ACHN (cell line): ENCODE measurements at places on chromosomes 16 and 17.

DNA sequence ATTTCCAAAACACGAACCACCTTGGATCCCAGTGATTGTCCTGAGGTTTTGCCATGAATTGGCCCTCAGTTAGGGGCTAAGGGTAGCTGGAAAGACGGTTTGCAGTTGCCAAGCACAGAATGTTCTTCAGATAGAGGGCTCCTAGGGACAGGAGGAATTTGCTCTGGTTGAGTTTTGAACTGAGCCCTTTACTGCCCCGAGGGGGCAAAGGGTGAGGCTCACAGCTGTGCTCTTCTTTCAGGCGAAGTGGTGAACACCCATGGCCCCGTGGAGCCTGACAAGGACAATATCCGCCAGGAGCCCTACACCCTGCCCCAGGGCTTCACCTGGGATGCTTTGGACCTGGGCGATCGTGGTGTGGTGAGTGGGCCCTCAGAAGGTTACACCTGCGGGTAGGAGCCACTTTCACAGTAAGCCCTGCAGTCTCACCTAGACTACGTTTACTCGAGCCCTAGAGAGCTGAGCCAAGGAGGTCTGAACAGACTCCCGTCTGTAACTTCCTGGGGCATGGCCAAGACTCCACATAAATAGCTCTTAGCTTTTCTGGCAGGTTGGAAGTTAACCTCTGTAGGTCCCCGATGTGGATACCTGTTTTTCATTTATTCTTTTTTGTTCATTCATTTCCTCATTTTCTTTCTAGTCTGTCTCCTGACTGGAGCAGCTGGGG is 32.5 kb downstream of the NMT1 start:
- DNase-seq = no peak

DNA sequence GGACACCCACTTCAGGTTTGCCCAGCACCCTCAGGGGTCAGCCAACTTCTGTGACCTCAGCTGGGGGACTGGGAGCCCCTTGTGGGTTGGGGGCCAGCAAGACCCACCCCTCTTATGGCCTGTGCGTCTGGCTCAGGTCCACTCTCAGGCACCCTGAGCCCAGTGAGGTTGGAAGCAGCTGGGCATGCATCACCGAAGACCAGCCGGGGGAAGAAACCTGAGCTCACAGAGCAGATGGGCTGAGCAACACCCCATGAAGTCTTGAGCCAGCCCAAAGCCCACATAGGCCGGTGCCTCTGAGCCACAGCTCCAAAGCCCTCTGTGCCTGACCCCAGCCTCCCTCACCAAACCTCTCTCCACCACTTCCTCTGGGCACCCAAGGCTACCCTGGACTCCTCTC is 166.7 kb downstream of the RBFOX3 start:
- no peak for DNase-seq

DNA sequence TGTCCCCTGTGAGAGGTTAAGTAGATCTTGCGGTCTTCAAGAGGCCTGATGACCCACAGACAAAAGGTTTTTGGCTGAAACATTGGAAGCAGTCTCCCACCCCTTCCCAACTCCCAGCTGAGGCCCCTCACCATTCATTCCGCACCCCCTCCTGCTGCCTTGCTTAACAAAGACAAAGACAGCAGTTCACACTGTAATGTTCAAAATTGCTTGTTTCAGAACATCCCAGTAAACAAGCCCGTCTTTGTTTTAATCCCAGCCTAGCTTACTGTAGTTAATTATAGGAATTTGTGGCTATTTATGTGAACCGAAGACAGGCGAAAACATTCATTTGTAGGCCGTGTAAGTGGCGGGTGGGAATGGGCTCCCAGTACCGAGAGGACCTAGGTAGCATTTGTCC is 55.7 kb downstream of the IRX5 start:
- no peak for DNase-seq

- DNase-seq = no peak
Observed at GRCh38 chr16:89200124-89200849, at the start of gene SLC22A31. Gene SLC22A31 (minus strand): TSS chr16:89200537. CDS start chr16:89200501, 36 bp downstream.

DNA sequence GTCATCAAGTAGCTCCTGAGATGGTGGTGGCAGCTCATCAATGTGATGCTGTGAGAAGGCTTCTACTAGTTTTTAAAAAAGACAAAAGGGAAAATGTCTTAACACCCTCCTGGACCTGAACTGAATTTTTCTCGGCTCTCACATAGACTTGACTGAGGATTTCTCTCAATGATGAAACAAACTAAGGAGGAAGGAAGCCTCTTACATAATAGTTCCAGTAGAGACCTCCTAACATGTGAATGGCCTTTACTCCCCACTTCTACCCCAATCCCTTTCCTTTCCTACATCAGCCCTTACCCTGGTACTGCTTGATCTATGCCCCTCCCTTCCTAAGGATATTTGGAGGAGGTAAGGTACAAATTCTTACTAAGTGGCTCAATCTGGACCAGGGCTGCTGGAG is 54.8 kb upstream of the MTMR4 start:
- no peak for DNase-seq

DNA sequence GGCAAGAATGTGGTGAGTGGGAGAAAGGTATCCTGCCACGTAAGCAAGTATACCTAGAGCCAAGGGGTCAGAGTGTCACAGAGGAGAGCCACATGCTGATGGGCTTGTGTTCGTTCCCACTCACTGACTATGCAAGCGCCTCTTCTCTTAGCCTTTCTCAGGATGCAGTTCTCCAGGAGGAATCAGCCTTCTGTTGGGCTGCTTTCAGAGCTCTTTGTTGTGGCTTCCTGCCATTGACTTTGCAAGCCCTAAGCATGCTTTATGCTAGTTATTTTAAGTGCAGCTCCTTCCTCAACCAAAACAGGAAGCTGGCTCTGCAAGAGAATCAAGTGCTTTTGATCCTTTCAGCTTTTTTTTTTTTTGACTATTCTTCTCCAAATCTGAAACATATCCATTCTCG is 66.6 kb downstream of the SIAH1 start:
- DNase-seq = no peak

DNA sequence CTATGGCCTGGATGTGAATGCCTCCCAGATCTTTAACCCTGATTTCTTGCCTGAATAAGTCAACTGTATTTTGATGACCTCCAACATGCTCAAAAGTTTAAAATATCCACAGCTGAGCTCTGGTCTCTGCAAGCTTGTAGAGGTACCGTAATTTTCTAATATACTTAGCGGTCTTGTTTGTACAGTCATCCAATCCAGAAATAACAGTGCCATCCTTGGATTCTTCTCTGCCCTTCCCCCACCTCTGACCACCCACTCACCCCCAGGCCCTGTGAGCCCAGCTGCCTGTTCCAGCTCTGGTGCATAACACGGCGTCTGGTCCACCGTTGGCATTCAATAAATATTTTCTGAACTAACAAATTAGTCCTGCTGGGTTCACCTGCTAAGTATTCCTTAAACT is 113.1 kb downstream of the SDK2 start:
- no peak for DNase-seq

DNA sequence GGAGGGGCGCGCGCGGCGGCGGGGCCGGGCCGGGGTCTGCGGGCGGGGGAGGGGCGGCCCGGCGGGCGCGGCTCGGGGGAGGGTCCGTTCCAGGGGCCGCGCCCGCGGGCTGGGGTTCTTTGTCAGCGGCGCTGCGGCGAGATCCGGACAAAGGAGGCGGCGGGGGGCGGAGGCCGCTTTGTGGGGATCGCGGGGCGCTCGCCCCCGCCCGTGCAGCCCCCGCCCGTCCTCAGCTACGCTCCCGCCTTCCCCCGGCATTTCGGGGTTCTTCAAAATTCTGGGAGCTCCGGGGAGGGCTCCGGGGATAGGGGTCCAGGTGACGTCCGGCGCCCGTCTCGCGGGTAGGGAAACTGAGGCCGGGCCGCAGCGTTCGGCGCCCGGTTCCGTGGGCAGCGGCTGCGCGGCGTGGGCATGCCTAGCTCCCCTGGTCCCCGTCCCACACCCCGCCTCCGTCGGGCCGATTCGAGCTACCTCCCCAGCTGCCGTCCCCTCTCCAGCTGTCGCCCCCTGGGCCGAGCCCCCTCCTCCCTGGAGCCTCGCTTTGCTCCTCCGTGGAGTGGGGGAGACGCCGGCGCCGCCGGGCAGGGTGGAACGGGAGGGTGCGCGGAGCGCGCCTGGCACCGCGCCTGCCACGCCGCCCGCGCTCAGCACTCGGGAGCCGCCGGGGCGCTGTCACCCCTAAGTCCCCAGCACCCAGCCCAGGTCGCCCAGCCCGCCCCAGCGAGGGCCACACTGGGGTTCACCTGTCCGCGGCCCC is 546 bp downstream of the SNN start:
- no peak for DNase-seq

DNA sequence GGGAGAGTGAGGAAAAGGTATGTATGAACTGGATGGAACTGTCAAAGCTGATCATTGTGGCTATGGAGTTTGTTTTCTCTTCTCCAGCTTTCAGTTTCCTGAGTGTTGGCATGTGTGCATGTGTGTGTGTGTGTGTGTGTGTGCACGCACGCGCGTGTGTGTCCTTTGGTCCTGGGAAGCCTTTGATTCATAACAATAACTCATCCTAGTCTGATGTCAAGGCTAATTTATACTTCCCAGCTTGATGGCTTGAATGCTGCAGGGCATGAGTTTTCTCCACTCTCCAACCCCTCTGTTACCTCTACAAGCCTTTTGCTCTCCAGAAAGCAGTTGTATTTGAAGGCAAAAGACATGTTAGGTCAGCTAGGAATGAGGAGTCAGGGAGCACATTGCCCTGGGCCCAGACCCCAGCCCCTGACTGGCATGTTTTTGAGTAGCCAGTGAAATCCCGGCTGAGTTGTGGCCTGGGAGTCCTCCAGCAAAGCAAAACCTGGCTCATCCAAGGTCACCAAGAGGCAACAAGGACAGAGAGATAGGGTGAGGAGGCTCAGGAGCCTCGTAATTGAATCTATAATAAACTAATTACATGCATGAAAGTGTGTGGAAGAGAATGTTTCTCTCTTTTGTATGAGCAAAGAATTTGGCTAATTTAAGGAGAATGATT is 8.9 kb upstream of the CDC42EP4 start:
- DNase-seq = no peak

- DNase-seq = no peak
Observed at GRCh38 chr16:19481296-19481695, 40.6 kb downstream of the GDE1 start.

GRCh38 chr16:3349175-3349574 is 6.5 kb upstream of the OR2C1 start:
- no peak for DNase-seq

GRCh38 chr17:41002814-41003213 is 3.1 kb upstream of the KRTAP3-2 start:
- DNase-seq = no peak

DNA sequence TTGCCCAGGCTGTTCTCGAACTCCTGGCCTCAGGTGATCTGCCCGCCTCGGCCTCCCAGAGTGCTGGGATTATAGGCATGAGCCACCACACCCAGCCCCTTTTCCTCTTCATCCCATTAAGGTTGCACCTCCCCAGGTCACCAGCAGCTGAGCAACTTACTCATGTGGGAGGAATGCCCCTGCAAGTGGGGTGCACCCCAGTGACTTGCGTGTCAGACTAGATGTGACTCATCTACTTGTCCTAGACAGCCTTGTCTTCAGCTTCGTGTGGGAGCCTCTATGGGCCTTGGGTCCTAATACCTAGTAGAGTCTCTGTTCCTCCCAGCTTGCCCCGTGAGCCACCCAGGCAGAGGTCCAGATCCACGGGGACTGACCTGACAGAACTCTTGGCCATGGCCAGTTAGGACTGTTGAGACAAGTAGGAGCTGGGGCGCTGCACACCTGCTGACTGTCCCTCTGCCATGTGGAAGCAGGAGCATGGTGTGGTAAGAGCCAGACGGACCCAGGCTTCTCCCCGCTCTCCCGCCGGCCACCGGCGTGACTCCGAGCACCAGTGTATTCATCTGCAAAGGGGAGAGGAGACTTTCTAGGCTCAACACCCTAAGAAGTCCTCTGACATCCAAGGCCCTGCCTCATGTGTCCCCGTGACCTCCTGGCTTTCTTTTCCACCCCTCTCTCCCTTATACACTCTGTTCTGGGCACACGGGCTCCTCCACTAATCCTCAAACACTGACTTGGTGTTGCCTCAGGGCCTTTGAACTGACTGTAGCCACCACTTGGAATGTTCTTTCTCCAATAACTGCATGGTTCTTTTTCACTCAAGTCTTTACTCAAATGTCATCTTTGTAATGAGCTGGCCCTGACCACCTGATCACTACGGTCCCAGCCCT is 11.6 kb upstream of the CBX4 start:
- peak; percentile 95 for DNase-seq

DNA sequence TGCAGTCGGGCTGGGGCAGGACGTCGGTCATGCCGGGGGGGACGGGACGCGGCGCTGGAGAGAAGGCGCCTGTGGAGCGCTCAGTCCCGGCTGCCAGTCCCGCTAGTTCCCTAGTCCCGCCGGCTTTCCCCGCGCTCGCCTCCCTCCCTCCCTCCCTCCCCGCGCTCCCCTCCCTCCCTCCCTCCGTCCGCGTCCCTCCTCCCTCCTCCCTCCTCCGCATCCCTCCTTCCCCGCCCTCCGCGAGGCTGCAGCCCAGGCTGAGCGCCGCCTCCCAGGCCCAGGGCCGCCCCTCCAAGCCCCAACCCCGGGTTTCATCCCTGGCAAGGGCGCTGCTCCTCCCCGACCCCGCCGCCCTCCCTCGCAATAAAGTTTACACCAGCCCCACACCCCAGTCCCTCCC is 34.8 kb downstream of the TIMM22 start:
- no peak for DNase-seq

- peak; percentile 53 for DNase-seq
Observed at GRCh38 chr17:12180644-12181261, 160.1 kb downstream of the MAP2K4 start.

- peak; percentile 45 for DNase-seq
Observed at GRCh38 chr16:21263640-21264570, 14.2 kb downstream of the CRYM start.

- DNase-seq = peak; percentile 89
Observed at GRCh38 chr16:81723098-81723723, 55.9 kb upstream of the PLCG2 start.

GRCh38 chr17:50580646-50581045 is 20.1 kb downstream of the CACNA1G start:
- no peak for DNase-seq

DNA sequence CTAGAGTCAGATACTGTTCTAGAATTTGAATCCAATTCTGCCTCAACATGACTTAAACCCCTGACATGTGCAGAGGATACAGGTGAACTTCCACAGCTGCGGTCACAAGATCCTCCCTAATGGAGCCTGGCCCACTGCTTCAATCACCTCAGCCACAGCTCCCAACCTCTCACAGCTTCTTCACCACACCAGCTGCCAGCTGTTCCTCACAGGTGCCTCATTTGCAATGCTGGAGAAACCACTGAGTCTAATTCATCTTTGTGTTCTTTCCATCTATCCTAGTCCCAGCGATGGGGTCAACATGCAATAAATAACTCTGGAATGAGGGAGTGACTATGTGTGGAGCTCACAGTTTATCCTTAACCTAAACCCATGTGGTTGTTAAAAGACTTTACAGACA is 72.0 kb upstream of the MAF start:
- DNase-seq = no peak

DNA sequence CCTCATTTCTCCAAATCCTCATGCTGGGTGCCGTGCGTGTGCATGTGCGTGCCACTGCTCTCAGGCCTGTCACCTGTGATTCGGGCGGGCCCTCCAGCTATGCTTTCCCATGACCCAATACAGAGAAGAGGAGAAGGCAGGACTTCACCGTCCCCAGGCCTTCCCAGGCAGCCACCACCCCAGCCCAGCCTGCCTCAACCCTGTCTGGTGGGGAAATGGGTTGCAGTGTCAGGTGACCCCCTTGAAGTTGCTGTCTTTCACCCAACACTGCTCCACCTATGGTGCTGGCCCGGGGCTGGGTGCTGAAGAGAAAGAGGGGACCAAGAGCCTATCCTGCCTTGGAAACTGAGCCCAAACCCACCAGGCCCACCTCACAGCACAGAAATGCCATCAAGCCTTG is 94.7 kb downstream of the GOSR1 start:
- DNase-seq = no peak

GRCh38 chr17:78583091-78583490 is 5.9 kb upstream of the DNAH17 start:
- DNase-seq = no peak

- DNase-seq = peak; percentile 55
Observed at GRCh38 chr17:17682293-17682736, 1.1 kb downstream of the RAI1 start.
